ENCODE measurements at places on chromosomes 5 and 9.
A peak's percentile ranks its signal among the peaks of the same experiment; 100 is the strongest.

- no peak for DNase-seq
Measured at GRCh38 chr5:164475339-164475977, 970.0 kb downstream of the MAT2B start.

GRCh38 chr5:17405976-17406375, 92.1 kb upstream of the TAF11L2 start:
- no peak for DNase-seq

DNA sequence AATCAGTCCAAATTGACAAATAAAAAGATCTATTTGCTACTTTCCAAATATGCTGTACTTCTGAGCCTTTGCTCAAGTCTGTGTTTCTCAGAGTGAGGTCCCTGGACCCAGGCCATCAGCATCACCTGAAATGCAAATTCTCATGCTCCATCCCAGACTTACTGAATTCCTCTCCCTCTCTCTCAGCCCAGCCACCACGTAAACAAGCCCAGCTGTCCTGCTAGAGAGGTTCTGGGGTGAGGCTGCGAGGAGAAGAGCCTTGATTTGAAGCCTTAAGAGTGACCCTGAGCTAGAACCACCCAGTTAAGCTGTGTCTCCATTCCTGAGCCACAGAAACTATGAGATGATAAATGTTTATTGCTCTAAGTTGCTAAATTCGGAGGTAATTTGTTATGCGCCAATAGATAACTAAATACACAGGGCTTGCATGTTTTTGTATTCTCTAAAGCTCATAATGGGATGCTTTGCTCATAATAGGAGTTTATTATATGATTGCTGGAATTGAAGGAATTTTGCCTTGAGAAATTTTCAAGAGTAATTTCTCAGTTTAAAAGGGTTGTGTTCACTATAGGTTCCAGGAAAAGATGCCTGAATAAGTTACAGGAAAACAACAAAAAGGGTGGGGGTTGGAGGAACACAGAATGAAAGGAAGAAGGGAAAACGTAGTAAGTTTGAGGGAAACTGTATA, 98.9 kb upstream of the SPATA31D4 start:
- DNase-seq, result no peak

DNA sequence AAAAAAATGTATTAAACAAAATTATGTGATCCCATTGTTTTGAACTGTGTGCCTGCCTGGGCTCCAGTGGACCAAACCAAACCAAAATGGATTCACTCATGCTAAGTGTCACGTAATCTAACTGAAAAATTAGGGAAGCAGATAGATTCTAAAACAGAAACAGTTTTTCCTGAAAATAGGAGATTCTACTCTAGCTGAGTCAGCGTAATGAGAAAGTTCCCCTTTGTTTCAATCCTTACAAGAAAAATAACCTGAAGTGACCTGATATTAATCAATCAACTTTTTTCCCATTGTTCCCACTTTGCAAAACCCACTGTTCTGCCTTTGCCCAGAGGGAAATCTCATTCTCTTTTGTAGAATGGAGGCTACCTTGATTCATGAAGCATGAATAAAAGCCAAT, 682.4 kb upstream of the CDH10 start:
- no peak for DNase-seq

GRCh38 chr5:131262953-131263541, 806 bp upstream of the CDC42SE2 start:
- no peak for DNase-seq

DNA sequence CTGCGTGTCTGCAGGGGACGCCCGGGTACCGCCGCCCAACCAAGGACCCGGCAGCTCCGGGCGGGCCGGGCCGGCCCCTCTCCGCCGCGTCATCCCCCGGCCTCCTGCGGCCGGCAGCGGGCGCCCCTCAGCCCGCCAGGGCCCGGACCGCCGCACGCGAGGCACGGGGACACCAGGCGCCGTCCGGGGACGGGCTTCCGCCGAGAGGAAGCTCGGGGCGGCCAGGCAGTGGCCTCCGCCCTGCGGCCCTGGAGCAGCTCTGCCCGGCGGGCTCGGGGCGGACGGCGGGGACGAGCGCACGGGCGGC, 373 bp downstream of the FBXW5 start:
- no peak for DNase-seq

GRCh38 chr5:344668-345067, 23.2 kb downstream of the AHRR start:
- no peak for DNase-seq

DNA sequence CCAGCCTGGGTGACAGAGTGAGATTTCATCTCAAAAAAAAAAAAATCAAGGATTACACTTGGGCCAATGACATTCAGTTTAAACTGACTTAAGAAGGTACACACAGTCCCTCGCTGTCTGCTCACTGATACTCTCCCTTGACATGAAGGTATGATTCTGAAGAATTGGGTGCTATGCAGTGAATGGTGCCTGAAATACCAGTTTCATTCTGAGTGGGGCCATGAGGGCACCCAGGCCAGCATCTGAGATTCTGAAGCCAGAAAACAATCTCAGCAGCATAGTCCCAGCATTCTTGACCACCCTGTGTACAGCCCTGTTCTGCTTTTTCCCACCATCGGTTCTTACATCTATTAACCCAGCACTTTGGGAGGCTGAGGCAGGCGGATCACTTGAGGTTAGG, 7.8 kb upstream of the ZNF354B start:
- no peak for DNase-seq

DNA sequence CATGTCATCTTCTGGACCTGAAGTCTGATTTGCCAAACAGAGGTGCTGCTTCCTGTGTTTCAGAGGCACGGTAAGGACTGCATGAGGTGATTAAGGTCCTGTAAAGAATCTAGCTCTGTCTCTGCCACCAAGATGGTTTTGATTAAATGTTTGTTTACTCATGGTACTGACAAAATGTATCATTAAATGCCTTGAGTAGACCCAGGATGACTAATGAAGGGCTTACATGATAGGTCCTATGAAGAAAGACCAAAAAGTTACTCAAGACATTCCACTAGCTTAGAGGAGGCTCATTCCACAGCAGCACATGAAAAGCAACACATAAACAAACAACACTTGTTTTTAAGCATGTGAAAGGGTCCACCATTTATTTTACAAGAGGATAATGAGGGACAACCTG, 100.9 kb downstream of the BOD1 start:
- no peak for DNase-seq

GRCh38 chr5:87949676-87950631, 318.7 kb downstream of the TMEM161B start:
- peak; percentile 92 for DNase-seq

- peak; percentile 75 for DNase-seq
Measured at GRCh38 chr5:134568761-134569695, 43.6 kb downstream of the JADE2 start.

- no peak for DNase-seq
Measured at GRCh38 chr5:53882676-53883031, 322.2 kb downstream of the NDUFS4 start.
